ENCODE measurements at places on chromosomes 16 and 17.
A peak's percentile ranks its signal among the peaks of the same experiment; 100 is the strongest.

DNA sequence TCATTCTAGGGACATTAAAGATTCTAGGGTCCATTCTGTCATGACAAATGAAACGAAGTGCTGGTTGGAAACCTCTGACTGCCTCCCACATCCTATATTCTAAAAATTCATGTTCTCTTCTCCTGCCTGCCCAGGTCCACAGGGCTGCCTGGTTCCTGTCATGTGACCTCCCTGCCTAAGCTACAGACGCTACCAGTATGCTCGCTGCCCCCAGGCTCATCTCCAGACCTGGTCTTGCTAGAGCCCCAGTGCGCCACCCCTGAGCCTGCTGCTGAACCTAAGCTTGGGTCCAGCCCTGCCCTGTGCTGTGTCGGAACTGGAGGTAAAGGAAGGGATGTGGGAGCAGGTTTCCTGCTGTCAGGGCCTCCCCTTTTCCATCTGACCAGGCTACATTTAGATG, 231.6 kb upstream of the CDH5 start:
- no peak for DNase-seq

DNA sequence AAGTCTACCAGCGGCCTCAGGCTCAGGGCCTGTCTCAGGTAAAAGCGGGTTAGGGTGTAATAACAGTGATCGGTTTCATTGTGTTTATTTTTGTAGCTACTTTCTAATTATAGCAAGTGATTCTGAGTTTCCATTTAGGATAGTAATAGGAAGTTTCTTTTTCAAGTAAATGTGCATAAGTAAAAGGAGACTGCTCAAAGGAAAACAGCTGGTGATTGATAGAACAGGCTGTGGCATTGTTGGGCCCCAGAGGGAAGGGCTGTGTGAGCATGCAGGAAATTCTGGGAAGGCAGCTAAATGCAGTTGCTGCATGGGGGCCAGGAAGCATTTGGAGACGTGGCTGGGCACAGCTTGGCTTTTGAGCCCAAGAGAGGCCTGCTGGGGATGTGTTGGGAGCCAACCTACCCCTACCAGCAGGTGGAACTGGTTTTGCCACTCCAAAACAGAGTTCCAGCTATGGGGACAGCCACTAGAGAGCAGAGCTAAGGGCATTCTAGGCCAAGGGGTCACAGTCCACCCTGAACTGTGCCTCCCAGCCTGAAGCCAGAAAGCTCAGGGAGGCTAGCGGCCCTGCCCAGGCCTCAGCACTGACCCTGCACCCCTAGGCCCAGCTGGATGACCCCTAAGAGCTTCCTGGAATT, 12.6 kb downstream of the SNX20 start:
- no peak for DNase-seq

- DNase-seq, result no peak
These were observed 45.7 kb upstream of the TOB1 start for GRCh38 chr17:50911890-50912289.

DNA sequence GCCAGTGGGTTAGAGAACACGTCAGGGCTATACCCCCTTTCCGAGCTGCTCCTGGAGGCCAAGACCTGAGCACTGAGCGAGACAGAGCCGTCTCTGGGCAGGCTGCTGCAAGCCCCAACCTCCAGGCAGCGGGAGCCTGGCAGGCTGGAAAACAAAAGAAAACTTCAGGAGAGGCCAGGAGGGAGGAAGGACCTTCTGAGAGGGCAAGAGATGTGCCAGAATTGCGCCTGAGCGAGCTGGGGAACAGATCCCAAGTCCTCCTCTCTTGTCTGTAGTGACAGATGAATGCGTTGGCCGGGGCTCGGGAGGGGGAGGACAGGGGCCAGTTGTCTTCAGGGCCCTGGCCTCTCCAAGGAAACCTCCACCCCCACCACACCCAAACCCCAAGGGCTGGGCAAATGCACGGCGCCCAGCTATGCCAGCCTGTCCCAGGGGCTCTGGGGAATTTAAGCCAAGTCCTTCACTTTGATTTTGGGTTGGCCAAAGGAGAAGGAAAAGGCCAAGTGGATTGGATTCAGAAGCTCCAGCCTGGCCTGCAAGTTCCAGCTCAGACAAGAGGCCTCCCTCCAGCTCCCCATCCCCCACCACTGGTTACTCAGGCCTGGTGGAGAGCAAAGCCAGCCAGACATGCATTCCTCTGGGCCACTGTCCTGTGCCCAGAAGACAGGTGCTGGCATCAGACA, 18.1 kb downstream of the SDK2 start:
- DNase-seq, result no peak

GRCh38 chr17:12301551-12301950, 280.9 kb downstream of the MAP2K4 start:
- DNase-seq, result no peak

DNA sequence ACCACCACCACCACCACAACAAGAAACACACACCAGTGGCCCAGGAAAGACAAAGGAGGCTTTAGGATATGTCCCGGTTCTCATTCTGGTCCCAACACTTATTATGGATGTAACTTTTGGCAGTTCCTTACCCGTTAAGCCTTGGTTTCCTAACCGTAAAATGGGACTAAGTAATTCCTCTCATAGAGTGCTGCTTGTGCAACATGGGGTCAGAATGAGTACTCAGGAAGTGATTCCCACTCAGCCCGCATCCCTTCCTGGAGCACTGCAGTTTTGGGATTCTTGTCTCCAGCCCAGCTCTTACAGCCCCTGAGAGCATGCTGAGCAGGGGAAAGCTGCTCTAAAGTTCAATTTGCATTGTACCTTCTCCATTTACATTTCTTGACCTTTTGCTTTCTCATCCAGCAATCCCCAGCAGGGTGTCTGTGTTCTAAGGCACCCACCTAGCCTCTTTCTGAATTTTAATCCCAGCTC, 262.6 kb downstream of the PRKCA start:
- DNase-seq, result peak; percentile 16

- DNase-seq, result no peak
These were observed 6.6 kb downstream of the PLEKHH3 start for GRCh38 chr17:42669977-42670788.

DNA sequence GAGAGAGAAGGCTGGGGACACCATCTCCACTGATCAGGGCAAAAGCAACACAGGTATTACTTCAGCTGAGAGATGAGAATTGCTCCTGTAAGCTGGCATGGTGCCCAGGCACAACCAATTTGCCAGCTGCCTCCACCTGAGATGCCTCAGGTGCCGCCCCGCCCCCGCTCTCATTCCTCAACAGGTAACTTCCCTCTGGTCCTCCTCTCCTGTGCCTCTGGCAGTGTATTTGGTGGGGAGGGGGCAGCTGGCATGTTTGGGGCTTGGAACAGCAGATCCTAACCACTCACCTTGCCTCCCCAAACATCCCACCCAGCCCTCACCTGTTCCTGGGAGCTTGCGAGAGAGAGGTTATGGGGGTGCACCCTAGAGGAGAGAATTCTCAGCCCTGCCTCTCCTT, 2.9 kb upstream of the SRCIN1 start:
- DNase-seq, result no peak

DNA sequence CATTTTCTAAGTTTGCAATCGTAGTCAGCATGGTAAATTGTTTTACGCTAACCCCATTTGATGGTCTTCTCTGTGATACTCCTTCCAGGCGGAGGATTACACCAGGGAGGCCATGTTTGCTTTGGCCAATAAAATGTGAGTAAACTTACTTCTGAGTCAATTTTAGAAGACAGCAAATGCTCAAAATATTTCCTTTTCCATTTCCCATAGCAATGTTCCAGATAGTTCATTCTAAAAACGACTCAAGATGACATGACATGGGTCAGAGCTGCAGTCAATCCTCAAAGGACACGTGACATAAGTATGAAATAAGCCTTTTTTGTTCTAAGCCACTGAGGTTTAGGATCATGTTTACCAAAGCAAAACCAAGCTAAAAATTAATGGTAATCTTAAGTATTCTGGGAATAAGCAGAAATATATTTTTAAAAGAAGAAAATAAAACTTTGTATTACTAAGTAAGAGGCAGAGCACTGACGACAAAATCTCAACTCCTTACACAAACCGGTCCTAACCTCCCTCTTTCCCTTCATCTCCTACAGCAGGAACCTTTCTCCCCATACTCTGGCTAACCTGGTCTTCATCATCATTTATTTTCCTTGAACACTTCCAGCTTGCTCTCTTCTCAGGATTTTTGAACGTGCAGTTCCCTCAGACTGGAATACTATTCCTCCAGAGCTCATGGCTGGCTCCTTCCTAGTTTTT, 266.2 kb downstream of the CEP112 start:
- DNase-seq, result no peak

DNA sequence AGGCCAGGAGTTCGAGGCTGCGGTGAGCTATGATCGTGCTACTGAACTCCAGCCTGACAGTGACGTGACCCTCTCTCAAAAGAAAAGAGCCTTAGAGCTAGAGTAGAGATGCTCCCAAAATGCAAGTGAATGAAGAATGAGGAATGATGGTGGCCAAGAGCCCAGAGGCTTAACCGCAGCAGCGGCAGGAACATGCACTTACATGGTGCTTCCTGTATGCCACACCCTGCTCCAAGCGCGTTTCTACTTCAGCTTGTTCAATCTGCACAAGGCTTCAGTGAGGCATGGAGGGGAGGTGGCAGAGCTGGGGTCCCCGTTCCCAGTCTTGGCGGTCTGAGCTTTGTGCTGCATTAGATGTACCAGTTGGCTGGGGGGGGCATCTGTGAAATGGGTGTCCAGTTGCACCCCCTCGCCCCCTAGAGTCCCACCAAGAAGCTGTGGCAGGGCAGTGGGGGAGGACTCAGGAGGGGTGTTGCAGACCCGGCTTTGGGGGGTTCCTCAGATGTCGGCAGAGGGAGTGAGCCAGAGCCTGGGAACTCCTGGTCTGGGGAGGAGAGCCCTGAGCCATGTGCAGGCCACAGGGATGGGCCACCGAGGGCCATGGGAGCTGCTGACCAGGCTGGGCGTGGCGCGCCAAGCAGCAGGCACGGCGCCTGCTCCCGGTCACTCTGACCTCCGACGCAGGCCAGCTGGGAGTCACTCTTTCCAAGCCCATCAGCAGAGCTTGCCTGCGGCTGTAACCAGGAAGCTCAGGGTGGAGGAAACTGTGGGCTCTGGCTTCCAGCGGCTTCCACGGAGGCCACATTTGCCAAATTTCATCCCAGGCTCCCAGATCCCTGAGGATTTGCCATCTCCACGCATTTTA, 260.1 kb downstream of the PARN start:
- DNase-seq, result no peak

DNA sequence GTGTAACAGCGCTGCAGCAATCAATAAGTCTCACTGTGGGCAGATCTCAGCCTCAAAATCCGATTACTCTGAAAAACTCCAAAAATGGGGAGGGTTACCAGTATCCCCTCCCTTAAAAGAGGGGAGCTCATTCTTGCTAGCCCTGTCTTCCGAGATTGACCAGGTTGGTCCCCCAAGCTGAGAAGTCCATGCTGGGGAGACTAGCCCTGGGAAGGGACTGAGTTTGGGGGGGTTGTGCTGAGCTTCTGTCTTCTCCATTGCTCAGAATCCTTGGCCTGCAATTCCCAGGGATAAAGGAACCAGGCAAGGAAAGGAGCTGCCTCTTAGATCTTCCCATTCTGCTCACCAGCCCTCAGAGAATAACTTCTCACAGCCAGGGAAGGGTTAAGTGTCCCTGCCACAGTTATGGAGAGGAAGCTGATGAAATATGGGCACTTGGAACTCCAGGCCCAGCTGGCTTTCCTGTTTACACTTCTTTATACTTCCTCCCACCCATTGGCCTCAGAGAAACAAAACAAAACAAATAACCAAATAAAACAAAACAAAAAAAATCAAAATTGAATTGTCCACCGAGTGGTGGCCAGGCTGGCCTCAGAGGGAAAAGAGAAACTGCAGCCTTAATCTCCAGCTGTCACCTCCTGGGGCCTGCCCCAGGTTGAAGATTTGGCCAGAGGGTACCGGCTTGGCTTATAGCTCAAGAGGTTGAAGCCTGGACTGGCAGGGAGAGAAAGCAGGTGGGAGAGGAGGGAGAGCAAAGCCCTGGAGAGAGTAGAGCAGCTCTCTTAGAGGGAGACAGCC, 2.6 kb downstream of the HOXB3 start:
- DNase-seq, result no peak

DNA sequence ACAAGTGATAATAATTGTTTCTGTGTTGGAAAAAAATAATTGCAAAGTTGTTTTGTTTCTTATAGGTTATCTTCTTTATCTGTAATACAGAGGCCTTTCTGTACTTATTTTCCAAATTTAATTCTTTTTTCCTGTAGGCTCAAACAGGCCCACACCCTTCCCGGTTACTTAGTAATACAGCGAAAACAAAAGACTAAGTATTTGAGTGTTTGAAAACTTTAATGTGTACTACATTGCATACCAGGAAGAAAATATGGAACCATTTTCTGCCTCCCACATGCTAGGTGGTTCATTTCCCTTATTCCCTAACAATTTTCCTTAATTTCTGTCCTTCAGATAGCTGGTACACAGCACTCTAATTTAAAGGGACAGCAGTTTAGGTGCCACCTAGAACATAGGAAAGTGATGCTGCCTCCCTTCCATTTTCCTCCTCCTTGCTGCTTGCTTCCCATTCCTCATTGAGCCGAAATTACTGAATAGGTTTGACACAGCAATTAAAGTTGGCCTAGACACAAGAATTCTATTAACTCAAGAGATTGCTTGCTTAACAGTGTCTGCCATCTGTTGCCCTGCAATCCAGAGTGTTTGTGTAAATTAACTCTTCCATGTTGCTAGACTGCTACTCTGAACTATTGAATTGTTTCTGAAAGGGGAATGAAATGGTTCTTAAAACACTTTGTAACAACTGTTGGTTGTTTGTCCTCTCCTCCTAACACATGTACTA, 24.2 kb downstream of the CYB5B start:
- DNase-seq, result no peak

DNA sequence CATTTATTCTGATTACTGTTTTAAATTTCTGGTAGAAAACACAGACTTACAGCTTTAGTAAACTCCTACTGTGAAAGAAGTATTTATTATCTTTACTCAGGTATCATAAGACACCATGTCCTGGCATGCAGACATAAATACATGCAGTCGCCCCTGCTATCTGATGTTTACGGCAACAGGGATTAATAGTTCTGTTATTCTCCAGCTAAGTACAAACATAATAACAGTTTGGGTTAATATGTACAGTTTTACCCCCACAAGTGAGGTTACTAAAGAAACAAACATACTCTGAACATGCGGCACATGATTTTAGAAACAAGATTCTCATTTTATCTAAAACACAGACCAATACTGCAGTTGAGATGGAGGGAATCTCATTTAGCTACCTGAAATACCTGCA, 170.8 kb downstream of the ABCA8 start:
- DNase-seq, result no peak

DNA sequence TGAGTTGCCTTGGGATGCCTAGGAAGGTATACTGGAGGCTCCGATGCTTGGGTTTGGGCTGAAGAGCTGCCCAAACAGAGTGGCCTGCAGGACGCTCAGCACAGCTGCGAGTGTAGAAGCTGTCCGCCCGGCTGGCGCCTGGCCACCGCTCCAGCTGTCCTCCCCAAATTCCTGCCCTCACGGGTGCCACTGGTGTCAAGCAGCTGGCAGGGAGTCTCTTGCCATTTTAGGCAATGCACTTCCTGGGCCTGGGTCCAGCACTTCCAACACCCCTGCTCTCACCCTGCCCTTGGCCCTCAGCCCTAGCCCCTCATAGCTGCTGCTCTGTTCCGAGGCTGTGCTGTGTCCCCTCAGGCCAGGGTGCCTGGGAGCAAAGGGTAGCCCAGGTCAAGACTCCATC, 5.2 kb upstream of the PKMYT1 start:
- no peak for DNase-seq
